NCI-H1048 (cell line): ENCODE measurements at places on chromosomes 16 and 17.

GRCh38 chr16:12754824-12755543 lies 48.7 kb downstream of the CPPED1 start:
- DNase-seq = no peak

- DNase-seq = no peak
Observed at GRCh38 chr17:973053-973452, 6.5 kb downstream of the NXN start.

GRCh38 chr17:39663340-39663687 lies 1.8 kb upstream of the TCAP start:
- no peak for DNase-seq

- DNase-seq = no peak
Observed at GRCh38 chr17:59167571-59168001, 12.0 kb downstream of the PRR11 start.

GRCh38 chr16:84999200-84999599 lies 12.1 kb downstream of the ZDHHC7 start:
- no peak for DNase-seq

- no peak for DNase-seq
Observed at GRCh38 chr16:8963010-8963820, 491 bp downstream of the USP7 start.

GRCh38 chr17:21277332-21277731 lies 7.2 kb upstream of the MAP2K3 start:
- DNase-seq = no peak

- no peak for DNase-seq
Observed at GRCh38 chr17:77399319-77399957, 258.7 kb downstream of the SEC14L1 start.

GRCh38 chr17:77644181-77645071 lies 314.1 kb upstream of the TNRC6C start:
- DNase-seq = no peak

DNA sequence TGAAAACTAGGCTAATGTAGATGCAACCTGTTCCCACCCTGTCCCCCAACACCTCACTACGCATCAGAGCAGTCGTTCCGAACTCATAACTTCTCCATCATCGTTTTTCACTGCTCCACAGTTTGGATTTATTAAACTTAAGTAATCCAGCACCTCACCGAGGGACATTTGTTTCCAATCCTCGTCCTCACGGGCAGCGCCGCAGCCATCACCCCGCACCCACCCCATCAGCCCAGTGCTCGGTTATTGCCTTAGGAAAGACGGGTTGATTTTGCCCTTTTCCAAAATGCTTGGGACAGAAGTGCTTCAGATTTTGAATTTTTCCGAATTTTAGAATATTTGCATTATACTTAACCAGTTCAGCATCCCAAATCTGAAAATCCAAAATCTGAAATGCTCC lies 71.0 kb upstream of the DOC2B start:
- DNase-seq = no peak

- DNase-seq = no peak
Observed at GRCh38 chr17:79054200-79054960, 20.2 kb upstream of the ENGASE start.

GRCh38 chr16:1174477-1175357 lies 21.8 kb downstream of the CACNA1H start:
- no peak for DNase-seq

DNA sequence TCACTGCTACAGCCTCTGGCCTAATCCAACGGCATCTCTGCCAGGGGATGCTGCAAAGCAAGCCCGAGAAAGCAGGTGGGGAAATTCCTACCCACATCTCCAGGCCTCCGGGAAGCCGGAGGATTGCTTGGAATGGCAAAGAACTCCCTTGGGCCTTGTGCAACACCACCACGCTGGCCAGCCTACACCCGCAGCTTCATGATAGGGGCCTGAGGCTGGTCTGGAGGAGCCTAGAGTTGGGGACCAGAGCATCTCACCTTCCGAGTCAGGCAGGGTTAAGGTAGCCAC lies 20.3 kb downstream of the GGA3 start:
- DNase-seq = no peak

- DNase-seq = no peak
Observed at GRCh38 chr16:6300523-6300922, 1032.1 kb upstream of the RBFOX1 start.
